Nucleus accumbens (tissue), 56 donors: ENCODE measurements at places on chromosomes 16 and 17.

DNA sequence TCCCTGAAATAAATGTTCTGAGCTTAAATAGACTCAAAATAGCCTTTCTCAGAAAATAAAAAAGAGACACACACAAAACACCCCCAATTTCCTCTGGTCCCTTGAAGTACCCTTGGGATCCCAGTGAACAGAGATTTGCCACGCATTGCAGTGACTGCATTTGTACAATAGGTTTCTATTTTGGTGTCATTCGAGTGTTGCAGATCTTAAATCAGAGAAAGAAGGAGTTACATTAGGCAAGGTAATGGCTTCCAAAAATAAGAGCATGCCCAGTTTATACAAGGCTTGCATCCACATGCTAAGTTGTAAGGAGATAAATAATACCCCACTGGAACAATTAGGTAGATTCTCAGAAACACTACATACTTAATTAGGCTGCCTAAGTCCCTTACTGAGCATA lies 2.2 kb downstream of the TOX3 start:
- DNase-seq: no peak

DNA sequence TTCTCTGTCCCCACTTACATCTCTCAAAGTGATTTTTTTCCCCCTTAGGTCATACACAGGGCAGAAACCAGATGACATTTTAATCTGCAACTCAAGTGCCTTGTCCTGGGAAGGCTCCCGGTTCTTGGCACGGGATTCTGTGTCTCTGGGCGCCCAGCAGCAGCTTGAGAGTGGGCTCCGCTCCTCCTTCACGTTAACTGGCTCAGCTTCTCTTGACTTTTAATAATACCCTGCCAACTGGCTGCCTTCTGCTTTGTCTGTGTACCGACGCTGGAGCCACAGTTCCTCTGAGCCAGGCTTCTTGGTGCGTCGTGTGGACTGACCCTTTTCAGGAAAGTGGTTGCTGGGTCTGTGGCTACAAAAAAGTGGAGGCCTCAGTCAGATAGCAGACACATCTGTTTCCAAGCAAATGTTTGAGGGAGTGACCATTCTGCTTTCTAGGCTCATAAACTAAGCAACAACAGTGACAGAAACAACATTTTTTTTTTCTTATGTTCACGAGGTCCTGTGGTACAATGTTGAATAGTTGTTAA lies 64.9 kb downstream of the IRF8 start:
- DNase-seq: peak; percentile 6

- no peak for DNase-seq
Measured at GRCh38 chr17:44558334-44558709, 1.0 kb downstream of the FZD2 start.

DNA sequence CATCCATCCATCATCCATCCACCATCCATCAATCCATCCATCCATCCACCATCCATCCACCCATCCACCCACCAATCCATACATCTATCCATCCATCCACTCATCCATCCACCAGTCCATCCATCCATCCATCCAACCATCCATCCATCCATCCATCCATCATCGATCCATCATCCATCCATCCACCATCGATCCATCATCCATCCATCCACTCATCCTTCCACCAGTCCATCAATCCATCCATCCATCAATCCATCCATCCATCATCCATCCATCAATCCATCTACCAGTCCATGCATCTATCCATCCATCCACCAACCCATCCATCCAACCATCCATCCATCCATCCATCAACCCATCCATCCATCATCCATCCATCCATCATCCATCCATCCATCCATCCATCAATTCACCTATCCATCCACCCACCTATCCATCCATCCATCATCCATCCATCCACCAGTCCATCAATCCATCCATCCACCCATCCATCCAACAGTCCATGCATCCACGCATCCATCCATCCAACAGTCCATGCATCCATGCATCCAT lies 39.3 kb upstream of the SSTR5 start:
- no peak for DNase-seq

DNA sequence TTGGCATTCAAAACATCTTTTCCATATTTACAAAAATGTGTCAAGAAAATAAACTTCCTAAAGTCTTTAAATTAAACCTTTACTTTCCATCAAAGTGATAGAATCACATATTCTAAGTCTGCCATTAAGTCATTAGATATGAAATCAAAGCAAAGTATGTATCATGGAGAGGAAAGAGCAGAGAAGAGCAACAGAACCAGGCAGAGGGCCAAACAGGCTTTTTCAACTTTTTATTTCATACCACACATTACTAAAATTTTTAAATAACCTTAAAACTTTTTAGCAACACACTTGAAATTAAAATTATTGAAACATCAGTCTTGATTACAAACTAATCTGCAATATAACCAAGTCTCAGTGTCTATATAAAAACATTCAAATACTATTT lies 13.8 kb downstream of the SIAH1 start:
- DNase-seq: no peak

DNA sequence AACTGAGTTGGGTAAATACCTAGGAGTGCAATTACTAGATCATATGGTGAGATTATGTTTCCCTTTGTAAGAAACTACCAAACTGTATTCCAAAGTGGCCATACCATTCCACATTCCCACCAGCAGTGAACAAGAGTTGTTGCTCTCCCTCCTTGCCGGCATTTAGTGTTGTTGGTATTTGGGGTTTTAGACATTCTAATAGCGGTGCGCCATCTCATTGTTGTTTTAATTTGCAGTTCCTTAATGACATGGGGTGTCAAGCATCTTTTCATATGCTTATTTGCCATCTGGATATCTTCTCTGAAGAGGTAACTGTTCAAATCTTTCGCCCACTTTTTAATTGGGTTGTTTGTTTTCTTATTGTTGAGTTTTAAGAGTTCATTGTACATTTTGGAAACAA lies 164.2 kb upstream of the LHX1 start:
- no peak for DNase-seq

GRCh38 chr17:32523827-32524552 lies 37.2 kb downstream of the CDK5R1 start:
- no peak for DNase-seq

- no peak for DNase-seq
Measured at GRCh38 chr16:28927815-28928214, 2.8 kb upstream of the RABEP2 start.

GRCh38 chr16:86538196-86538780 lies 16.7 kb downstream of the MTHFSD start:
- no peak for DNase-seq

DNA sequence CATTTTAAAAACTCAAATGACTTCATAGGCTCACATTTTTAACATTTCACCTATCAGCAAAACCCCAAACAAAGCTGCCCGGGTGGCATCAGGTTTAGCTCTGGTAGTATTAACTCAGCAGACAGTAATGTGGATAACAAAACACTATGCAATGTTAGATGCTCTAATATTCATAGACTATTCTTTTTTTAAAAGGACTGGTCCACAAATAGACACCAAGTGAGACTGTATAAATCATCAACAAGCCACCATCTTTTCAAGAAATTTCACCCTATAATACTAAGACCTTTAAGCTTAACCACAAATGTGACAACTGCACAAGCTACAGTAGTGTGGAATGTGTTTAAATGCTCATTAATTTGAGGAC lies 20.2 kb downstream of the SNN start:
- DNase-seq: no peak

DNA sequence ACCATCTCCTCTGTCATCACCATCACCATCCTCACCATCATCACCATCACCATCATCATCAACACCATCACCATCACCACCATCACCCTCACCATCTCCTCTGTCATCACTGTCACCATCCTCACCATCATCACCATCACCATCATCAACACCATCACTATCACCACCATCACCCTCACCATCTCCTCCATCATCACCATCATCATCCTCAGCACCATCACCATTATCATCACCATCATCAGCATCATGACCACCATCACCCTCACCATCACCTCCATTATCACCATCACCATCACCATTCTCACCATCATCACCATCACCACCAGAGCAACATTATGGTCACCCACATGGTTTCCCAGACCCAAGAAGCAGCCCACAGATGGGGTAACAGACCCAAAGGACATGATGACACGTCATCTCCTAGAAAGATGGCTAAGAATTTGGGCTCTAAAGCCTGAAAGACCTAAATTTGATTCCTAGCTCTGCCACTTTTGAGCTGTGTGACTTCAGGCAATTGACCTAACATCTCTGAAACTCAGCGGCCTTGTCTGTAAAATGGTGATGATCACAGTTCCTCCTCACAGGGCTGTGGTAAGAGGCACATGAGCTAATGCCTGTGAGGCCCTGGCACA lies 14.6 kb downstream of the SCNN1B start:
- no peak for DNase-seq

- no peak for DNase-seq
Measured at GRCh38 chr17:77306790-77307478, 166.2 kb downstream of the SEC14L1 start.

- DNase-seq: no peak
Measured at GRCh38 chr16:17885659-17886207, 415.0 kb upstream of the XYLT1 start.

GRCh38 chr17:4604111-4604644 lies 19.8 kb downstream of the SMTNL2 start:
- no peak for DNase-seq

DNA sequence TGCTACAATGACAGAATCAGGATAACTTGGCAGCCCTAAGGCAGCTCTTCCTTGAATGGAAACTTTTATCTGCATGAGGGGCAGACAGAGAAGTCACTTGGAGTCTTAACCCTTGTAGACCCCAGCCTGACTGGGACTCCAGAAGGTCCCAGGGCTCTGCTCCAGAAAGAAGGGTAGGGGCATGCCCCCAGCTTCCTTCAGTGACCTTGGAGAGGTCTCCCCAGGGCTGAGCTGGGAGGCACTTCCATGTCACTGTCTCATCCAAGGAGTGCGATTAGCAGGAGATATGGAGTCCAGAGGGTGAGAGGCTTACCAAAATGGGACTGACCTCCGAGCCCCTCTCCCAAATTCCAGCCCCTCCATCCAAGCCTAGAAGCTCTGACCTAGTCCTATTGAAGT lies 3.4 kb upstream of the NLRC5 start:
- no peak for DNase-seq

GRCh38 chr17:10055262-10055975 lies 143.0 kb downstream of the GAS7 start:
- DNase-seq: no peak

DNA sequence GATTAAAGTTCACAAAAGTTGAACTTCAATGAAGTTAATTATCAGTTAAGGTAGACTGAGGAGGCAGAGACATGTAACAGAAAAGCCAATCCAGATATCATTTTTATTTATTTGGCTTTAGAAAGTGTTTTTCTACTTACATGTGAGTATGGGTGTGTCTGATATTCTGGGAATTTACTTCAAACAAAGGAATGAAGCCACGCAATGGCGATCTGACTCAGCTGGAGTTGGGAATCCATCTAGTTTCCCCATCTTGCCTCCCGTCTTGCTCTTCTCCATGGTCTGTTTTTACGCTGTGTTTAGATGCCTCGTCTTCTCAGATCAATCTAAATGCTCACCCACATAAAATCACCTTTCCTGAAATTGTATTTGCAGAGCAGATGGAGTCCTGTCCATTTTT lies 1.7 kb upstream of the KCNJ16 start:
- DNase-seq: no peak

- DNase-seq: no peak
Measured at GRCh38 chr16:54585094-54585997, 298.8 kb upstream of the IRX3 start.

- no peak for DNase-seq
Measured at GRCh38 chr17:4739122-4740024, at the start of the genes CXCL16 and ZMYND15. TSS of gene CXCL16 (minus strand) at chr17:4739928. CDS start at chr17:4739339, 589 bp downstream. TSS of gene ZMYND15 (plus strand) at chr17:4739833. CDS start at chr17:4740549, 716 bp downstream.
